ENCODE measurements at places on chromosomes 5 and 9.
A peak's percentile ranks its signal among the peaks of the same experiment; 100 is the strongest.

DNA sequence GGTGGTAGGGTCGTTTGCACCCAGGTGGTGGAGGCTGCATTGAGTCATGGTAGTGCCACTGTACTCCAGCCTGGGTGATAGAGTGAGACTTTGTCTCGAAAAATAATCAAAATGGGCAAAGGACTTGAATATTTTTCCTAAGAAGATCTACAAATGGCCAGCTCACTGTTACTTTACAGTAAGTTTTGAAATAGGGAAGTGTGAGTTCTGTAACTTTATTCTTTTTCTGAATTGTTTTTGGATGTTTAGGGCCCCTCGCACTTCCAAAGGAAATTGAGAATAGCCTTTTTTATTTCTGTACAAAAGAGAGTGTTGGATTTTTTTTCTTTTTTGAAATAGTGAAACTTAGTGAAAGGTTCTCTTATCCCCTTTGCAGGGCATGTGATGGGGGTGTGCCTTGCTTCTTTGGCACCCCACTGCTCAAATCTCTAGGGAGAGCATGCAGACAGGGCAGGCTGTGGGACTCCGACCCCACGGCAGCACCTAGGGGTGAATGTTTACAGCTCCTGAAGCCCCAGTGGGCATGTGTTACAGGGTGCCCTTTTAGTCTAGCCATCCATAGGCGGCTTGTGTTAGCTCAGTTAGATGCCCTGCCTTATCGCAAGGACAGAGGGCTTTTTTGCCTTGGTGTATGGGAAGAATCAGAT lies 33.3 kb downstream of the GPBP1 start:
- DNase-seq = no peak

GRCh38 chr5:121108725-121109124 lies 644.6 kb downstream of the PRR16 start:
- DNase-seq = no peak

DNA sequence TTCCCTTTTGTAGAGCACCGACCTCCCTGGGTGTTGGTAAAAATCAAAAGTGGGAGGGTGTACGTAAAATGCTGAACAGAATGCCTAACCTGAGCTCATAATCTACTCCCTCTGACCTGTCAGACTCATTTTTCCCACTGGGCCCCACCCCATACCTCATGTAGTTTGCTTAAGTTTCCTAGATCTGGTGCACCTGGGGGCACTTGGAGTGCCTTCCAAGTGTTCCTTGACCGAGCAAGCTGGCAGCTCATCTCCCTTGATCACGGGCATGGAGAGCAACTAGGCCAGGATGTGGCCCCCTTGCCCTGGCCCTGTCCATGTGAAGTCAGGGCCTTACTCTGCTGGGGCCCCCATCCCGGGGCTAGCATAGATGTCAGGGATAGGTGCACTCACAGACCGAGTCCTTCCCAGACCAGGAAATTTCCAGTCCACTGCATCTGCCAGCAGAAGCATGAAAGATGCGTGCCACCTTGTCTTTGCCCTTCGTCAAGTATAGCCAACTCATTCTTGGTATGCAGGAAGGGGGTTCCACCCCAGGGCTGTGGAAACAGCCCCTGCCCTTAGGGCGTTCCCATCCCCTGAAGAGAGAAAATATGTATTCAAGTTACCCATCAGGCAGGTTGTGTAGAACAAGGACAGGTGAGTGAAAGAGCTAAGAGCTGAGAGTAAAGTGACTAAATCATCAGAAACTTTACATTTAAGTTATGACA lies 41.9 kb downstream of the SLC22A5 start:
- no peak for DNase-seq

GRCh38 chr9:105255421-105255820 lies 11.0 kb downstream of the SLC44A1 start:
- DNase-seq = peak; percentile 39

Measured in NB4 (cell line).